Activated CD8-positive, alpha-beta memory T cell treated with anti-CD3 and anti-CD28 coated beads for 4 hours (primary cell): ENCODE measurements at places on chromosomes 1 and 21.

DNA sequence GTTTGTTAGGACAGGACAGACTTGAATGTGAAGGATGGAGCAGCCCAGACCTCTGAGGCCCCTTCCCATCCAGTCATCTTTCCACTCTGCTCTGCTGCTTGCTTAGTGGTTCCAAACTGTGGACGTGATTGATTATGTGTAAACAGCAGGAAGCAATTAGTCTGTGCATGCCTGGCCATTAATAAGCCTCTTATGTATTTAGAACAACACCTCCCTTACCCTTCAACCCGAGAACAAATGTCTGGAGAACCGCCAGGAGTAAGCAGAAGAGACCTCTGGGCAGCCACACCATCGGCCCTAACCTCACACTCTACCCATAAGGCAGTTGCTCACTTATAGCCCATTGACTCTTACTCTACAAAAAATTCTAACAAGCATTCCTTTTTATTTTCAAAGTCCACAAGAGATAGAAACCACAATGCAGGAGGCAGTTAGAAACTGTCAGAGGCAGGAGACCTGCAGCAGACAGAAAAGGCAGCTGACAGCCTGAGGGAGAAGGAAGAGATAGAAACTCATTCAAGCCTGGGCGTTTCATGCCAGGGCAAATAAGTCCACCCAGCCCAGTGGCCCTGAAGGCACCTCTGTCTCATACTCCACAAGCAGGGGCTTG lies 5.8 kb upstream of the EPHA8 start:
- no peak for DNase-seq

DNA sequence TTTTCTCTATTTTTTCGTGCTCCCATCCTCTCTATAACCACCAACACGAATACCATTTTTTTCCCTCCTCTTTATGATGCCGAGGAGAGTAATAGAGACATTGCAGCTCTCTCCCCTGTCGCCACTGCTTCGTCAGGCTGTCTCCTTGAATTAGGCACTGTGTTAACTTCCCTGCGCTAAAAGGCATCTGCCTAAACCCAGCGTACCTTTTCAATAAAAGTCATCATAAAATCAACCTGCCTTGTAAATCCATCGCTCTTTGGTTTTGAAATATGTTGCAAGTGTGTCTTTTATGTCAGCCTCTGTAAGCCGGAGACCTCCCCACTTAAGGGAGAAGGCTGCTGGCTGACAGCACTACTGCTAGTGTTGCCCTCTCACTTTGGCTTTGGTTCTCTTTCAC lies 8.7 kb downstream of the RNF220 start:
- DNase-seq: no peak

- no peak for DNase-seq
These were observed 42.2 kb upstream of the TRABD2B start for GRCh38 chr1:48039088-48040054.

GRCh38 chr1:6794164-6794563 lies 8.9 kb downstream of the CAMTA1 start:
- no peak for DNase-seq

DNA sequence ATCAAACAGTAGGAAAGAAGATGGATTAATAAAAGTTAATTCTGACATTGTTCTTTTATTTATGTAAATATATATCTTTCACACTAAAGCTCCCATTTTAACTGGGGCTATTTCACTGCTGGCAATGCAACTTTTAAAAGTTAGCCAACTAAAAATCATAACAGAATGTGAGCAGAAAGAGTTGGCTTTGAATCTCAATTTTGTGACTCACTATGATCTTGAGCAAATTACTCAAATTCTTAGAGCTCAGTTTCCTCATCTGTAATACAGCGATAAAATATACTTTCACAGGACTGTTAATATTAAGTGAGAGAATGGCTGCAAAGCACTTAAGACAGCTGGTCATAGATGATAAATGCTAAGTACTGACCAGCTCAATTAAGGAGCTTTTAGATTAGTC lies 10.8 kb downstream of the EFCAB14 start:
- DNase-seq: no peak

- no peak for DNase-seq
These were observed 90.7 kb upstream of the CSF3R start for GRCh38 chr1:36573445-36573844.

DNA sequence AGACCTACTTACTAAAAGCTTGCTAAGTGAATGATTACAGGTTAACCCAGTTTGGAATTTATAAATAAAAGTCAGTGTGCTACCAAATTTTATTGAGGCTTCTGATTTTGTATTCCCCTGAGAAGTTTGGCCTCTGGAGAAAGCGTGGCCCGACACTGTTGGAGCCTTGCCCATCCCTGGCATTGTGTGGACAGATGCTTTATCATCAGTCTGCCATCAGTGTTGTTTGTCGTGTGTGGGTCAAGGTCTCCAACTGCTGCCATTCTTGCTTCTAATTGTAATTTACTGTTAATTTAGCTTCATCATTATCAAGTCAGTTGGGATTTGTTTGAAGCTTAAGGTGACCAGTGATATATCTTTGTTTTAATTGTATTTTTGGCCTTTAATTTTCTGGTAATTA lies 62.0 kb upstream of the LPGAT1 start:
- no peak for DNase-seq

DNA sequence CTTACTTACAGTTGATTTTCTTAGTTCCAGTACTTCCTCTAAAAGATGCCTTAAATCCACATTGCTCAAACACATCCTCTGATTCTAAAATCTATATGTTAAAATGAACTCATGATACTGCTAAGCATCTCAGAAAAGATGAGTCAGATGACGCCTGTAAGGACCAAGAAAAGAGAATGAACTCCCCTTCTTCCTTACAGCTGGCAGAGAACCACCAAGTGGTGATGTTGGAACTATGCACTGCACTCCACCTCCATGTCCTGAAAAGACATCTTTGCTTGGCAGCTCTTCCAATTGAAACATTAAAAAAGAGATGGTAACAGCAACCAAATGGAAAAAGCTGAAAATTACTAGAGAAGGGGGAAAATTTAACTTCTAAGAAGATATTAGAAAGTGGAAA lies 648.8 kb downstream of the PTPRC start:
- no peak for DNase-seq

GRCh38 chr1:205961405-205961804 lies 18.1 kb upstream of the SLC26A9 start:
- DNase-seq: no peak

DNA sequence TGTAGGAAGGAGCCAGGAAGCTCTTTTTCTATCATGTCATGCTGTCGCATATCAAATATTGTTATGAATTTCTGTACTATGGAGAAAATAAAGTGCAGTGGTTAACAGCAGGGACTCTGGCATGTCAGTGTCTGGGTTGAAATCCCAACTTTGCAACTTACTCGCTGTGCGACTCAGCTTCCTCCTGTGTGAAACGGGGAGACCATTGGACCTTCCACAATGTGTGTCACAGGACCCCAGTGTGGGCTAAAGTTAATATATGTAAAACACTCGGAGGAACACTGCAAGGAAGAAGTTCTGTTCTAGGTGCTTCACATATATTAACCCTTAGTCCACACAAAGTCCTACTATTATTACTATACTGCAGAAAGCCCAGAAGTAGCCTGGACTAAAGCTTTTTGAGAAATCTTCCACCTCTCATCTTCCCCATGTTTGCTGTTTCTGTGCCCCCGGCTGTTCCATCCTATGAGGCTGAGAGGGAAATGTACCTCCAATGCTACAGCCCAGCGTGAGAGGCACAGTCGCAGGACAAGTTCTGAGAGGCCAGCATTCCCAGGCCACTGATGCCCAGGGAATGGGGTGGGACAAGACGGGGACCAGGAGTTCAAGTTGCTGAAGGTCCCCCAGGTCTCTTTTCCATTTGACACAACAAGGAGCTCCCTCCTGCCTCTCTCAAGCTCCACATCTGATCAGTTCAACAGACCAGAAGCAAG lies 1.9 kb downstream of the CHIT1 start:
- no peak for DNase-seq

DNA sequence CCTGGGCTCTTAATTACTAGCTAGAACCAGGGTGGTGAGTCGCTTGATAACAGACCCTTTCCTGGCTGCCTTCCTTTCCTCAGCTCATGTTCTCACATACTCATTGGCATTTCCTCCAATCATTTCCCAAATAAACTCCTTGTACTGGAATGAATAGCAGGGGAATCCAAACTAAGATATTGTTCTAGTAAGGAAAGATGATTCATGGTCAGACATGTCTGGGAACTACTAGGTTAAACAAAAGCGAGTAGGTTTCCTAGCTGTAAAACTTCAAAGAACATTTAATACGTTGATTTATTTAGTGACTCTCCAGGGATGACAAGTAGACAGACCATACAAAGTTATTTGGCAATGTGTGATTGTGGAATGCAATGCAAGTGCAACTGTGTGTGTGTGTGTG lies 121.2 kb upstream of the KCNJ6 start:
- DNase-seq: no peak

DNA sequence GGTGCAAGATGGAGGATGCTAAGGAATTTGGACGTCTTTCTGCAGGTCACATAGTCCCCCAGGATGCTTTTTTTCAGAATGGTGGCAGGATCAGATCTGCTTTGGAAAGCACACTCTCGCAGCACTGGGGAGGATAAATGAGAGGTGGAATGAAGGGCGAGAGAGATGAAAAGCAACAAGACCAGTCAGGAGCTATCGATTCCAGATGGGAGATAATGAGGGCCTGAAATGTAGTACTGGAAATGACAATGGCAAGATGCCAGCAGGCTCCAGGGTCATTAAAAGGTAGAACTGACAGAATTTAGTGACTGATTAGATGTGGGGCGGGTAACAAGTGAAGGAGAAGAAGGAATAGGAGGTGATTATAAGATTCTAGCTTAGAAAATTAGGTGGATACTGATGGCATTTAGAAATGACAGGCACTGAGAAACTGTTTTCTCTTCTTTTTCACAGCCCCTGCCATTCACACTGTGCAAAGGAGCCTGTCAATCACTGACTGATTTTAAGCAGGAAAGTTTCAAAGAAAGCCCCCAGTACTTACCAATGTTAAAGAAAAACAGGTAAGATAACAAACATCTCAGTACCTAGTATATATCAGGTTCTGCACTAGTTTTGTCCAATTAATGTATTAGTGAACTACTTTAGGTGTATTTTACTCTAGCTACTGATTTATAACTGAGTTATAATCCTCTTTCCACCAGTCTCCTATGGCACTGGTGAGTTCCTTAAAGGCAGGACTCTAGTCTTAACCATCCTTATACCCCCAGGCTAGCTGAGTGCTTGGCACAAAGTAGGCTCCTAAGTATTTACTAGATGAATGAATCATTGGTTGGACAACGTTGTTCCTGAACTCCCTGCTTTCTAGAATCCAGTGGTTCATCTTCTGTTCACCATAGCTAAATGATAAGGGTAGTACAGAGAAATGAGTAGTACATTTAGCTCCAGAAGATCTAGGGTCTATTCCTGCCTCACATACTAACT lies 9.2 kb downstream of the PIGM start:
- no peak for DNase-seq

- DNase-seq: no peak
These were observed 103.6 kb upstream of the SNX7 start for GRCh38 chr1:98557895-98558294.

GRCh38 chr1:16385659-16386453 lies 18.8 kb downstream of the SZRD1 start:
- DNase-seq: no peak

DNA sequence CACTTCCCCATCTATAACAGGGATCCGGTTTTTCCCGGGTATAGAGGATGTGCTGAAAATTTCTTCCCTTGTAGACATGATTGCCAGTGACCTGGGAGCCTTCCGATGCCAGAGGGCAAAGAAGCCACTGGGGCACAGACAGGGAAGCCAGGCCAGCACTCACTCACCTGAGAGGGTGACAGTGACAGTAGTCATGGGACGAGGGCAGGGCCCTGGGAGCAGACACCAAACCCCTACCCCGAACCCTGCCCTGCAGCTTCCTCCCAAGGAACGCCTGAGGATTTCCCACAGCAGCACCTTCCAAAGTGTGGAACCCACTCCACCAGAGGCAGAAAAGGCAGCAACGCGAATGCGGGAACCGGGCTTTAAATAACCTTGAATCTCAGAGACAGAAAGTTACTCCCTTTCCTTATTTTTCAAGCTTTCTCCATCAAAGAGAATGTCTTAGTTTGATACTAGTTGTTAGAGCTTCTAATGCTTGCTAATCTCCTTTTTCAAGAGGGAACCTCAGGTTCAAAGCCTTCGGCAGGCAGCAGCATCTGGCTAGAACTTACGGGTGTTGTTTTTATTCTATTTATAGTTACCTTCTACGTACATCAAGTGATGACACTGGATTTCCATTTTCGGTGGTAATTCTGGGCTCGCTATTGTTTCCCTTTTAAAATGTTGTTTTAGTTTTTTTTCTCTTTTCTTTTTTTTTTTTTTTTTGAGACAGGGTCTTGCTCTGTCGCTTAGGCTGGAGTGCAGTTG lies 2.8 kb downstream of the DDOST start:
- DNase-seq: no peak

DNA sequence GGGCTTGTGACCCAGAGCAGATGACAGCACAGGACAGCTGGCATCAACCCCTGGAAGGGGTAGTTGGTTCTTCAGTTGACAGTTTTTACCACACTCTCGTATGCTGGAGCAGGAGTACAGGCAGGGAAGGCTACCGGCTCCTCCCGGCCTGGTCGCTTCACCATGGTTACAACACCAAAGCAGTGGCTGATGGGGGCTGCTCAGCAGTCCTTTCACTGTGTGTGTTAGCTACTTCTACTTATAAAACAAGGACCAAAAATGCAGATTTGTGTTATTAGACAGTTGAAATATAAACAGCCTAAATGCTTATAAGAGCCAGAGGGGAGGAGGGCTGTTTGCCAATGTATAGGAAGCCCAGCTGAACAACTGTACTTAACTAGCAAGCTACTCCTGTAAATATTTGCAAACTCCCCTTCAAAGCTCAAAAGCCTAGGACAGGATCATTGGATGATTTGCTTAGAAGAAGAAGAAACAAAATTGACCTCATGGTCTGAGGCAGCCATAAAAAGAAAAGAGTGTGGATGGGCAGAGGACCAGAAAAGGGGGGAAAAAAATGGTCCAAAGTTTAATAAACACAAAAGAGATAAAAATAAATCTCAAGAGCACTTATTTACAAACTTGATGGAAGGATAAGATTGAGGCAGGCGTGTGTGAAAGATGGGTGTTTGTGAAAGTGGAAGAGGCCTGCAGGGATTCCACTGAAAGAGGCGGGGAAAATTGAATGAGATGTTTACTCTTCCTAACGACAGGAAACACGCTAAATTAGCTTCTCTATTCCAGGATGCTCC lies 57.1 kb downstream of the TGFB2 start:
- DNase-seq: no peak

GRCh38 chr1:54488065-54488750 lies 59.8 kb upstream of the ACOT11 start:
- DNase-seq: peak; percentile 39

- no peak for DNase-seq
These were observed 78.2 kb downstream of the NFIA start for GRCh38 chr1:61160526-61160925.

DNA sequence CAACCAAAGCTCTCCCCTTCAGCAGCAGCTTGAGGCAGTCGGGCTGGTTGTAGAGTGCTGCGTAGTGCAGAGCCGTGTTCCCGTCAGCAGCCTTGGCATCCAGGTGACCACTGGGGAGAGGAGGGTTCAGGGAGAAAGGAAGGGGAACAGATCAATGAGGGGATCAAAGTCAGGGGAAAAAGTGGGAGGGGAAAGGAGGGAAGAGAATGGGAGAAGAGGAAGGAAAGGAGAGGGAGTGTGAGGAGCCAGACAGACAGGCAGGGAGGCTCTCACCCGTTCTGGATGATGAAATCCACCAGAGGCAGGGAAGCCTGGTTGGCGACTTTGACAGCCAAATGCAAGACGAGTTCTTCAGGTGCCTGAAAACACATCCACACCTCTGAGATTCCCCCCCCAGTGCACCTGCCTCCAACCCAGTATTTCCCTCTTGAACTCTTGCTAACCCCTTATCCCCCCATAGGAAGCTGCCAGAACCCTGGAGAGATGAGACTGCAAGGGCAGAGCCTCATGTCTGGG lies 9.8 kb upstream of the TCEA3 start:
- no peak for DNase-seq
